Right renal cortex interstitium (tissue), 3 donors: ENCODE measurements at places on chromosomes 1 and 21. TPM values are rescaled to one million over a fixed set of nuclear protein-coding genes. Genes with fewer than 3 reads are reported as not detected.

DNA sequence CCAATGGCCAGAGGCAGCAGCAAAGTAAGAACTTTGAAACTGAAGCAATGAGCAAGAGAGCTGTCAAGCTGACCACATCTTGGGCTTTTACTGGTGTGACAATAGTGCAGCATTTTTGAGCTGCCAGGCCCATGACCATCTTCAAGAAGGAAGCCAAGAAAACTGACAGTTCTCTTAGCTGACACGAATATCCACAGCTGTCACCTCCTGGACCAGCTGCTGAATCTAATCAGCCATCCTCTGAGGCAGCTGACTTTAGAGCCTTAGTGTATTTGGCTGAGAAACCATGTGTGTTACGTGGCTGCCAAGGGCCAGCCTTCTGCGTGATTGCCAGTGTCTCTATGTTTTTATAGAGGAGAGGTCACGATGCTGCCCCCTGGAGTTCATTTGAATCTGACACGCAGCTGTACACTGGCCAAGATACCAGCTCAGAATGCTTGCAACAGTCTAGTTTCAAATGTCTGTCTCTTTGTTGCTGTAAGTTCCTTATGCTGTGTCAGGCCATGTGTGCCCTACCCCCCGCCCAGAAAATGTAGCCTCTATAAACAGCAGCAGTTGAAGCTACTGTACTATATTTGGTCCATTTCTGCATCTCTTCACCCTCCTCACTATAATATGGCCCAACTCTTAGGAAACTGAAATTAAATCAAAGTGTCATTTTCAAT lies 39.7 kb downstream of the PALMD start:
- DNase-seq = no peak

- DNase-seq = no peak
Measured at GRCh38 chr1:52037402-52037814, 3.8 kb upstream of the KTI12 start.

- no peak for DNase-seq
Measured at GRCh38 chr1:55047611-55048010, 8.3 kb downstream of the PCSK9 start.

- DNase-seq = no peak
Measured at GRCh38 chr21:45347712-45348499, 57.1 kb upstream of the COL18A1 start.

- DNase-seq = no peak
Measured at GRCh38 chr1:243742819-243743218, 107.2 kb downstream of the AKT3 start.

- no peak for DNase-seq
Measured at GRCh38 chr1:97739596-97740103, 181.2 kb downstream of the DPYD start.

- DNase-seq = no peak
Measured at GRCh38 chr21:18608226-18608625, 204.6 kb upstream of the TMPRSS15 start.

DNA sequence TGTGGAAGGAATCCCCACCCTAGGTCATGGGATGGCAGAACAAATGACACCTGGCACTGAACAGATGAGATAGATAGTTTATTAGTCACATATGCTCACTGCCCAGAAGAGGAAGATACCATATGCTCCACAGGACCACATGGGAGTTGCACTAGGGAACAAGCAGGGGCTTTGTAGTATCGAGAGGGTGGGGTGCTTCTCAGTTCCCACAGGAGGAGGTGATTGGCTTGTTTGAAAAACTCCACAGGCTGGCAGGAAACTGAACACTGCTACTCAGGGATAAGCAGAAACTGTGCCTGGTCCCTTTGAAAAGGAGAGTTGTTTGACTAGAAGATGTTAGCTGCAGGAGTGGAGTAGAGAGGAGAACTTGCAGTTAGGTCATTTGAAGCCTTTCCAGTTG lies 31.9 kb upstream of the RXRG start:
- no peak for DNase-seq

GRCh38 chr21:25572861-25573310 lies 34.4 kb downstream of the MRPL39 start:
- no peak for DNase-seq

- no peak for DNase-seq
Measured at GRCh38 chr1:9050803-9051202, 18.6 kb downstream of the SLC2A5 start.

- no peak for DNase-seq
Measured at GRCh38 chr1:98325646-98326440, 335.7 kb upstream of the SNX7 start.

- DNase-seq = no peak
Measured at GRCh38 chr1:161133220-161133740, 813 bp upstream of the DEDD start.

DNA sequence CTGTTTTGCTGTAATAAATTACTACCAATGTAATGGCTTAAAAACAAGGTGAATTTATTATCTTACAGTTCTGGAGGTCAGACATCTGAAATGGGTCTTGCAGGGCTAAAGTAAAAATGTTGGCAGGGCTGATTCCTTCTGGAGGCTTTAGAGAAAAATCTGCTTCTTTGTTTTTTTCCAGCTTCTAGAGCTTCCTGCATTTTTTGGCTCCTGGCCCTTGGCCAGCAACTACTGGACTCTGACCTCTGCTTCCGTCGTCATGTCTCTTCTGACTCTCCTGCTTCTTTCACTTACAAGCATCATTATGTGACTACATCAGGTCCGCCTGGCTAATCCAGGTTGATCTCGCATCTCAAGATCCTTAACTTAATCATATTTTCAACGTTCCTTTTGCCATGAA lies 350.9 kb downstream of the S1PR1 start:
- peak; percentile 44 for DNase-seq

DNA sequence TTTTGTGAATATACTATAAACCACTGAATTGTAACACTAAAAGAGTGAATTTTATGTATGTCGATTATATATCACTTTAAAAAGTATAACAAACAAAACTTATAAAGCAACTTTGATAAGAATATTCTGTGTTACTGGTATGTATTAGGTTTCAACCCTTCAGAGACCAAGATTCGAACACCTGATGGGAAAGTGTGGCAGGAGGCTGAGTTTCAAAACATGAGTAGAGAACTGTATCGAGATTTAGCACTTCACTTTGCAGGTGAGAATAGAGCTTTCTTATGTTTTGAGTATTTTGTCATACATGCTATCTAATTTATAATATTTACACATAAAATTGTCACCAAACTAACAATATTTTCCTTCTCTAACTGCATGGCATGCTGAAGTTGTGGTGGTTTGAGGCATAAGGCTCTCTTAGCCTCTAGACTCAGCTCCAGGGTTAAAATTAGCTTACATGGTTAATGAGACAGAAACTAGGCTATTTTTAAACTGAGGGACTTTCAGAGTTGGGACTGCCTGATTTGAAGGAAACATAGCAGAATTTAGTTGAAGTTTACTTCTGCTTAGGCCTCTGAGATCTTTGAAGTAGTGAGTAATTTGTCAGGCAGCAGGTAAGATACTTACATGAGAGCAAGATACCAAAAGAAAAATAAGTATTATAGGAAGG lies 48.6 kb downstream of the CEP350 start:
- no peak for DNase-seq

GRCh38 chr1:223700942-223701637 lies 11.2 kb upstream of the CAPN2 start:
- no peak for DNase-seq

DNA sequence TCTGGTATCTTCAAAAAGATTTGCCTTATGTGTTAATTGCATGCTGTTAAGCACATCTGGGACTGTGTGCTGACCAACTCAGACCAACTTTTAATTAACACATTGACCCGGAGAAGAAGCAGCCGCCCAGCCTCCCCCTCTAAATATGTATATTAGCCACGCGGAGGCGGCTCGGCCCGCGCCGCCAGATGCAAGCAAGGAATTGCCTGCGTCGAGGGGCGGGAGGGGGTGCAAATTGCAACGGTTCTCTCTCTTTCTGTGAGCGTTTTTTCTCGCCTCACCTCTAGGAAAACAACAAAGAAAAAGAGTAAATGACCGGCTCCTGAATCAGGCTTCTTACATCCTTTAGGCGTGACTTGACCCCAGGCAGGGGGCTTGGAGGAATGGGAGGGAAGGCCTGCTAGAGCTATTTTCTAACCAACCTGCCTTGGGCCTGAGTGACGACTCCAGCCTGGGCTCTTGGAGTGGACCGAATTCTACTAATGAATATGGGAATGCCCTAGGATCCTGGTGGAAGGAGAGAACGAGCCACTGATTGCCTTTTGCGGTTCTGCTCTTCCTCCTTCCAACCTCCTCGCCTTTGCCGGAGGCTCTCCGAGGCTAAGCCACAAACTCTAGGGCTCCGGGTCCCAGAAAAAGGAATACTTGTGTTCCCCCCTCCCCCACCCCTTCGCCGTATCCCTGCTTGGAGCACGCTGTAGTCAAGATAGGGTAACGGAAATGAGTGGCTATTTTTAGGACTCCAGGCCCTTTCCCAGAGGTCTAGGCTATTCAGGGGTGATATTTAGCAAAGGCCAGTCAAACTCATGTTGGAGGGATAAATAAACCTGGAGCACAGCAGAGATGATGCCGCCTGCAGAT lies 417.0 kb upstream of the ESRRG start:
- DNase-seq = no peak

- no peak for DNase-seq
Measured at GRCh38 chr1:32220746-32221580, 1.2 kb downstream of the TMEM234 start.

- DNase-seq = no peak
Measured at GRCh38 chr1:2412773-2413494, 570 bp upstream of the PEX10 start.

DNA sequence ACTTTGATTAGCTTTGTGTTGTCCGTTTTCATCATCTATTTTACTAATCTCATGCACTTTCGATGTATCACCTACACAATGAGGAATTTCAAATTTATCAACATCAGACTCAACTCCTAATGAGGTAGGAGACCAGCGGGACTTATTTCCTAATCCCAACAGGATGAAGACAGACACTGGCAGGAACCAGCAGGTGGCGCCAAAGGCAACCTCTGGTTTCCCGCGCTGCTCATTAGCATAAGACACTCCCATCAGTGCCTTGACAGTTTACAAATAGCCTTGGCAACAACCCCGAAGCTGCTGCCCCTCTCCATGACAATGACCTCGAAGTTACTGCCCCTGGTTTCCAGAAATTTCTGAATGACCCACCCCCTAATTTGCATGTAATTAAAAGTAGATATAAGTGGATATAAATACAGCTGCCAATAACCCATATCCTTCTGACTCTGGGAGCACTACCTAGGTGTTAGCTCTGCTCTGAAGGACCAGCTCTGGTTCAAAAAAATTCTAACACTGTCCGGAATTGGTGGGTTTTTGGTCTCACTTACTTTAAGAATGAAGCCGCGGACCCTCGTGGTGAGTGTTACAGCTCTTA lies 974.8 kb downstream of the ADGRL2 start:
- DNase-seq = no peak

Gene SLAMF8
- polyA plus RNA-seq = 0.61 TPM

Gene ZNF695
- polyA plus RNA-seq = 3.5 TPM

Gene FAAH
- polyA plus RNA-seq = 19.5 TPM

Gene ASCL5
- 0.15 TPM for polyA plus RNA-seq

Gene SELENON
- 72.8 TPM for polyA plus RNA-seq

Gene CFHR5
- polyA plus RNA-seq = not detected

Gene SLC22A15
- 4.6 TPM for polyA plus RNA-seq

Gene C1orf53
- polyA plus RNA-seq = 3.7 TPM

Gene PADI4
- 0.89 TPM for polyA plus RNA-seq
